ENCODE measurements at places on chromosomes 7 and 10.

- ATAC-seq = no peak
Measured at GRCh38 chr7:44858161-44858560, 10.3 kb upstream of the H2AZ2 start.

DNA sequence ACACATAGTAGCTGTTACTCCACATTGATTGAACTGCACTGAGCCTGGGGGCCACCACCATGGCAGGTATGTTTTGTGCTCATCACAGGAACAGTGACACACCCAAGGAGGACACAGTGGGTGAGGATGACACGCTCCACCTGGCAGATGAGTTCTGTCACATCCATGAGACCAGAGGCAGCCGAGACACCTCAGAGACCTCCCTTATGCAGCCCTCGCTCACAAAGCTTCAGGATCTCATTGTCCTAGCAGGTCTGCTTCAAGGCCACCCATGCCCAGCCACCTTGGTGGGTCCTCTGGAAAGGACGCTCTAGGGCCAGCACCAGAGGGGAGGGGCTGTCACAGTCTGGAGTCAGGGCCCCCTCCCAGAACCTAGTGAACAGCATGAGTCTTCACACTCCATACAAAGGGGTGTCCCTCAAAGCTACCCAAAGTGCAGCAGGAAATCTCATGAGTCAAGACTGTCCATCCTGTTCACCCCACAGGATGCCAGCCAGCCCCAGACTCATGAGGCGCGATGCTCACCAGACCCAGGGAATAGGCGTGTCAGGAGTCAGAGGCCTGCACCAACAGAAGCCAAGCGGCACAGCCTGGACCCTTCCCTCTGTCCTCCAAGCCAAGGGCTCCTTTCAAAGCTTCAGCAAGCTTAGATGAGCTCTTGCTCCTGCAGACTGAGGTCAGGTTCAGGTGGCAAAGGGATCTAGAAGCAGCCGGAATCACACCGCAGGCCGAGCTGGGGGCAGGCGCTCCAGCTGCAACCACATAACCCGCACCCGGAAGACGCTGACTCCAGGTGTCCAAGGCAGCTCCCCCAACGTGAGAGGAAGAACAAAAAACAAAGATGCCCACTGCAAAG is 9.6 kb downstream of the FAM53B start:
- peak; percentile 34 for ATAC-seq

- no peak for ATAC-seq
Measured at GRCh38 chr7:29127527-29127926, 18.8 kb downstream of the CPVL start.

DNA sequence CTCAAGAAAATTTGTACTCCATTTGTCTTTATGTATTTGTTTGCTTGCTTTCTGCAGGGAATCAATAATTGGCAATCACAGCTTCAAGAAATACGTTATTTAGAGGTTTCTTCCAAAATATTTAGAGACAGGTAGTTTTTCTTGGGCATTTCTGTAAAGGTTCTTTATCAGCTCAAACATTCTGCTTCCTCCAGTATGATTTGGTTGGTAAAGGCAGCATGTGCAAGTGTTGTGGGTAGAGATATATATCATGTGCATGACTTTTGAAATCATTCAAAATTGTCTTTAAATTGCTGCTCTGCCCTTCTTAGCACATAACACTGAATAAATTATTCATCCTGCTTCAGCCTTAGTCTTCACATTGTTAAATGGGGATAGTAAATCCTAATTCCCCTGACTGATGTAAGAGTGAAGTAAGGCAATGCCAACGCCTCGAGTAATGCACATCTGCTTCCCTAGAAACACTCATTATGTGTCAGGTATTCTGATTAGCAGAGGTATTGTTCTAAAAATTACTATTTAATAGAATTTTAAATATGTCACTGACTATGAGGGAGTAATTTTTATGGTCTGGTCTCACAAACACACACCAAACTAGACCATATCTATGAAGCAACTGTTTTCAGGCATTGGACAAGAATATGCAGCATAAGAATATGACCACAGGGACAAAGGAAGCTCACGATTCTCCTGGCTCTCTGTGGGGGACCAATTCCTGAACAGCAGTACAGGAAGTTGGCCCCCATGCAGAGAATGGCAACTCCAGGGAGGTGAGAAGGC is 77.3 kb upstream of the AKR1E2 start:
- ATAC-seq = no peak
